ENCODE measurements at places on chromosomes 12 and 14.

- DNase-seq, result no peak
Observed at GRCh38 chr12:94263011-94263811, 114.8 kb downstream of the PLXNC1 start.

DNA sequence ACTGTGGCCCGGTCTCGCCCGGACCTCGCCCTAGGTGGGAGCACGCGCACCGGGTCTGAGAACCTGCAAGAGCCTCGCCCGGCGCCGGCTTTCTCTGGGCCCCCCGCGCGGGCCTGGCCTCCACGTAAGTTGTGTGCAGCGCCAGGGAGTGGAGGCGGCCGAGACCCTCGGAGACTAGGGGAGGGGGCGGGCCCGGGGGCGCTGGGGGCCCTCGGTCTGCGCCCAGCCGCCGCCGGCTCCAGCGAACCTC lies 183 bp upstream of the PRMT8 start:
- no peak for DNase-seq

GRCh38 chr12:121751034-121751433 lies 38.5 kb downstream of the TMEM120B start:
- no peak for DNase-seq

DNA sequence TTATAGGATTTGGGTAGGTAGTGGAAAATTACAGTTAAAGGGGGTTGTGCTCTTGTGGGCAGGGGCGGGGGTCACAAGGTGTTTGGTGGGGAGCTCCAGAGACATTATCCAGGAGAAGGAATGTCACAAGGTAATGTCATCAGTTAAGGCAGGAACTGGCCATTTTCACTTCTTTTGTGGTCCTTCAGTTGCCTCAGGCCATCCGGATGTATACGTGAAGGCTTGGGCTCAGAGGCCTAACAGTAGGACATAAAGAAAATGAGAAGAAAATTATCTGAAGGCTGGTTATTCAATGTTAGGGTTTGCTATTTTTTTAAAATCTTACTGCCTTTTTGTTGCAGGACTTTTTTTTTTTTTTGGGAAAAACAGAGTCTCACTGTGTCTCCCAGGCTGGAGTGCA lies 2.5 kb upstream of the PSEN1 start:
- no peak for DNase-seq

DNA sequence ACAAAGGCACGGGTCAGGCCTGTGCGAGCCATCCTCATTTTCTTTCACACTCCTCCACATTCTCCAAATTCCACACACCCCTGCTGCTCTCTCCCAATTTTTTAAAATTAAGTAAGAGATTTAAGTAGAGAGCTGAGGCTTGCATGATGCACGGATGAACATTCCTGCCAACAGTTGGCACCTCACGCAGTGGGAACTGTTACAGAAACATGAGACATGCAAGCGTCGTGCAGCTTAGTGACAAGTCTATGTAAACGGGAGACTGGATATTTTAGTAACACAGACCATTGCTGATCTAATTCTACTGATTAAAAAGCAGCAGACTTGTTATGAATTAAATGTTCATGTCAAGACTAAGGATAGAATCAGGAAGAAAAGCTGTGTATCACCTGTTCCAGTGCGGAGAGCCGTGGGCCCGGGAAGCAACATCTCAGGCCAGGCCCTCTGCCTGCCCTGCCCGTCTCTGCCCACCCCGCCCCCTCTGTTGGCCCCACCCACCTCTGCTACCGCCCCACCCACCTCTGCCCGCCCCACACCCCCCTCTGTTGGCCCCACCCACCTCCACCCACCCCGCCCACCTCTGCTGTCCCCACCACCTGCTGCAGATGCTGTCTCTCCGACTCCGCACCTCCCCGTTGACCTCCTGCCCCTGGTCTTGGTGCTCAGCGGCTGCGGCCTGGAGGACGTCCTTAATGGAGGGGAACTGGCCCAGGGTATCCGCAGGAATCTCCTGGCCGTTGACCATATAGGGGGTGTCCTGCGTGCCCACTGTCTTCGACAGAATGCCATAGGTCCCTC lies 21.2 kb downstream of the GOLGA3 start:
- DNase-seq, result no peak

- no peak for DNase-seq
Observed at GRCh38 chr14:65853407-65853955, 441.0 kb downstream of the FUT8 start.

GRCh38 chr12:132448463-132448820 lies 41.5 kb upstream of the FBRSL1 start:
- no peak for DNase-seq

GRCh38 chr14:23877538-23878180 lies 75.9 kb upstream of the DHRS4 start:
- DNase-seq, result no peak

- DNase-seq, result no peak
Observed at GRCh38 chr14:99261912-99262787, 9.8 kb downstream of the BCL11B start.

Data from SJCRH30 (cell line).